A549 treated with dexamethasone at 1 μM for 4 hours (cell line): ENCODE measurements at places on chromosomes 1 and 21. TPM values are rescaled to one million over a fixed set of nuclear protein-coding genes. Genes with fewer than 3 reads are reported as not detected.

INAVA gene
- total RNA-seq: 37.8 to 52.6 TPM (median 46.6 TPM) in 5 replicates

LRRN2 gene
- 9.6 to 13.7 TPM (median 11.8 TPM) in 5 replicates for total RNA-seq

CGN gene
- total RNA-seq: 1.8 to 2.8 TPM (median 2.6 TPM) in 5 replicates

ELF3 gene
- total RNA-seq: 101 to 133 TPM (median 107 TPM) in 5 replicates

ERICH3 gene
- total RNA-seq: not detected in 5 replicates

GFI1 gene
- 0.08 to 0.30 TPM (median 0.23 TPM) in 5 replicates for total RNA-seq

OR2T33 gene
- total RNA-seq: not detected in 5 replicates

SPATA17 gene
- total RNA-seq: 1.7 to 3.0 TPM (median 1.9 TPM) in 5 replicates

CAPN8 gene
- total RNA-seq: 0.81 to 2.0 TPM (median 2.0 TPM) in 5 replicates

KRTAP11-1 gene
- total RNA-seq: 0.09 TPM in 1 of 5 replicates, not detected in the others

ADAM30 gene
- total RNA-seq: not detected in 5 replicates

OR2G6 gene
- not detected in 5 replicates for total RNA-seq

SLC30A10 gene
- 0.05 to 0.11 TPM in 2 of 5 replicates, not detected in the others for total RNA-seq

UROD gene
- 42.4 to 50.3 TPM (median 44.4 TPM) in 5 replicates for total RNA-seq

AMY2A gene
- not detected in 5 replicates for total RNA-seq
